ENCODE measurements at places on chromosomes 11 and 22.

GRCh38 chr22:47116426-47117341, 354.2 kb downstream of the TBC1D22A start:
- no peak for DNase-seq

DNA sequence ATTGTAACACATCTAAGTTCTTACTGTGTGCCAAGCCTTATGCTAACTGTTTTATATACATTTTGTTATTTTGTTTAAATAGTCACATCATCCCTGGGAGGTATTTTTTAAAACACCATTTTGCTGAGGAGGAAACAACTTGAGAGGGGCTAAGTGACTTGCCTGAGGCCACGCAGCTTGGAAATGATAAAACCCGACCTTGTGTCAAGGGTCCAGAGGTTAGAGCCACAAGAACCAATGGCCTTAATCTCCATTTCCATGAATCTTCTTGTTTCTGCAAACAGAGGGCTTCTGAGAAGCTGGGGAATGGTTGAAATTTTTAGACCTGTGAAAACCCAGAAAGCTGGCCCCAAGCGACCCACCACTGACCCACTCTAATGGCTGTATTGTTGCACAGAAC, 16.7 kb downstream of the ABTB2 start:
- no peak for DNase-seq

DNA sequence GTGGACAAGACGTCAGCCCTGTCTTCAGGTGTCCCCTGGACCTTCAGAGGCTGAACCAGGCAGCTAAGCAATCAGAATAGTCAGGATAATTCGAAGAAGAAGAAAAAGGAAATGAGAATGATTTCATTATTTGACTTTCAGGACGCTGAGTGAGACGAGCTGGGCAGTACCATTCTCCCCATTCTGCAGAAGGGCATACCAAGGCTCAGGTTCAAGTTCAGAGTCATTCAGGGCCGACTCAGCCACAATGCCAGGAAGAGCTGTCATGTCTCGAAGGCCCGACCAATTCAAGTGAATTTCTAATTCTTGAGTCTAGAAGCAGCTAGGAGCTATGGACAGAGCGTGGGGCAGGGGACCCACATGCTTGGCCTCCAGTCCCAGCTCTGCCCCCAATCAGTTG, 33.8 kb upstream of the CD82 start:
- DNase-seq = no peak

DNA sequence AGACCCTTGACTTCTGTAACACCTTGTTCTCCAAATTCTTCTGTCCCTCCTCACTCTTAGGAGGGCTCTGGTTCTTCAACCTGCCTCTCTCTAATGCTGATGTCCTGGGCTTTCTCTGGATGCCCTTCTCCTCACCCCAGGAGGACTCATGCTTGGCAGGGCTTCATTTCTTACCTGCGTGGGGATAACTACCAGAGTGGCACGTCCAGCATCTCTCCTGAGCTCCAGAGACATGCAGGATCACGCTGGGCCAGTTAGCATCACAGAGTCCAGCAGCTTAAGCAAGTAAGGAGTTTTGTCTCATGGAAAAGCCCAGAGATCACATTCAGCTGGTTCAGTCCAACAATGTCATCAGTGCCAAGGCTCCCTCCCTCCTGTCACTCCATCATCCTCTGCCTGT, 36.4 kb downstream of the RTL6 start:
- DNase-seq = no peak

DNA sequence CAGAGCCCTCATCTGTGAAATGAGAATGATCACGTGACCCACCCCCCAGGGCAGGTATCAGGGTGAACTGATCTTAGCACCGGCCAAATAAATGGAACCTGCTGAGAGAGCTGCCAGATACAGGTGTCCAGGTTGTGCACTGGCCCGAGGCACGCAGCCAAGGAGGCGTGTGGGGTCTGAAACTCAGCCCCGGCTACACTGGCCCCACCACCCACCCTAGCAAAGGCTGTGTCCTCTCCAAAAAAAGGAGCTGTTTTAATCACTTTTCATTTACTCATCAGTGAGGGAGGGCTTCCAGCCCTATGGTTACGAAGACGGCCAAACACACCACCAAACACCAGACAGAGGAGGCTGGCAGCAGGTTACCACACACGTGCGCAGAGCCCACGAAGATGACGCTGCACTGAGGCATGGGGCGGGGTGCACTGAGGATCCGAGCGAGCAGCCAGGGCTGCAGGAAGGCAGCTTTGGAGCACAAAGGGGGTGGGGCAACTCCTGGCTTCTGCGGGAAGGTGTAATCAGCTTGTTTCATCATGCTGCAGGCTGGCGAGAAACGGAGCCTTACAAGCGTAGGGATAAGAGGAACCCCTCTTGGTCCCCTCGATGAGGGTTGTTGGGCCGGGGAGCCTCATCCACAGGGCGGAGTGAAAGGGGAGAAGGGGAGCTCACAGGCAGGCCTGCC, 19.5 kb upstream of the SLC22A12 start:
- no peak for DNase-seq

- DNase-seq = no peak
These were observed 79.9 kb upstream of the OR4C15 start for GRCh38 chr11:55474321-55474720.

- DNase-seq = no peak
These were observed 931 bp downstream of the CADM1 start for GRCh38 chr11:115503083-115503885.

DNA sequence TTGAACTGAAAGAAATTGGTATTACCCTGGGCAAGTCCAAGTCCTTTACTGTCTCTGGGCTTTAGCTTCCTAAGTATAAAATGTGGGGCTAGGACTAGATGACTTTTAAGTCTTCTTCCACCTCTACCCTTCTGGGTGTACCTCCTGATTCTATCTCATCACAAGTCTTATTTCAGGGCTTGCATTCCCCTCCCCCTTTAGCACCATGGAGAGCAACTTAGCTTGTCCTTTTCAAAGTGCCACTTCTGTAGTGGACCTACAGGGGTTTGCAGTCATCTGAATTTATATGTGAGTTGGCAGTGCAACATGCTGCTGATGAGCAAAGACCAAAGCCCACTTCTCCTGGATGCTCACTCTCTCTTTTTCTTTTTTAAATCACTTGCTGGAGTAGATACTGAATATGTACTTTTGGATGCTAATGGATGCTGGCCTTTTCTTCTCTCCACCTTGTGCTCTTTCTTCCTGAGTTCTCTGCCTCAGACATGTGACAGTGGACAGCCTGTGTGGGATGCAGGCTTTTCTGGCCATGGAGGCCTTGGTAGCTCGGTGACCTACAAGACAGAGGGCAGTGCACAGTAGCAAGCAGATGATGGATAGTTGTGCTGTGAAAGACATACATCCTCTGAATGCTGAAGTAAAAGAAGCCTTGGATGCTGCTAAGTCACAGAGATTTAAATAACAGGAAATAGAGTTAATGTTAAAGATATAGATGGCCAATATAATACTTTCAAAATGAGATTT, 185.0 kb downstream of the NELL1 start:
- no peak for DNase-seq

DNA sequence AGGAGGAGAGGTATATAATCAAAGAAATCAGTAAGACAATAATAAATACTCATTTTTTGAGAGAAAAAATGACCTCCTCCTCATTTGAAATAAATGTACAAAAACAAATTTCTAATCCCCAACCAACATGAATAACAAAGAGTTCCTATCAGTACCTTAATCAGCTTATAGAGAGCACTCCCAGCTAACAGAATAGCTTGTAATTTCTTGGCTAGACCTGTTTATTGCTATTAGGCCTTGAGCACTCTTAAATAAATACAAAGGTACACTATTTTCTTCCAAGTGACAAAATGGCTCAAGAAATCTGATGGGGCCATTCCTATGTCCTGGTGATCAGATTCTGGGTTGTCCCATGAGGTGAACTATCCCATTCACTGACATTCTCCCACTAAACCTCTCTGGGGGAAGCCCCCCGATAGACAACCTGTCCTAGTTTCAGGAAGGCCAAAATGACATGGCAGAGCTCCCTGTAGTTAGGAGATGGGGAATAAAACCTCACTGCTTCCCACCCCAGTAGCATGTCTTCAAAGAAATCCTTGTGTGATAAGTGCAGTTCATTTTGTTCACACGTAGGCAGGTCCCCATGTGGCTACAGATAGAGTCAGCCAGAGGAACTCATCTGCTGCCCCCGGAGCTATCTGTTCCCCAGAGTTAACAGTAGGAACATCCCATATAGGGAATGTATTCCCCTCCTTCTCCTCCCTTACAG, 385.7 kb downstream of the SOX6 start:
- no peak for DNase-seq

- DNase-seq = no peak
These were observed 9.4 kb upstream of the NAP1L4 start for GRCh38 chr11:3001496-3001895.

DNA sequence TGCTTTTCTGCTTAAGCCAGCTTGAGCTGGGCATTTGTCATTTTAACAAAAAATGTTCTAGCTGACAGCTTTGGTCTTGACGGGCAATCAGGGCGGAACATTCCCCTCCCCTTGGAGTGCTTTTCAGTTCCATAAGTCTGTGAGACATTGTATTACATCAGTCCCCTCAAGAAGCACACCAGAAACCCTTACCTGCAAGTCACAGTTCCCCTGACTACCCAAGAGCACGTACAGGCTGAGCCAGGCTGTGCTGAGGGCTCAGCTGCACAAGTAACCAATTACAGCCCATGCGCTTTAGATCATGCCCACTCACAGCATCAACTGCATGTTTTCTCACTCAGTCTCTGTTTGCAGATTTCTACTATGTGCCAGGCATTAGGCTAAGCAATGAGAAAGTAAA, 19.1 kb downstream of the HIRA start:
- no peak for DNase-seq

- DNase-seq = no peak
These were observed 24.4 kb upstream of the PSMA1 start for GRCh38 chr11:14544611-14545010.

GRCh38 chr11:118929501-118930093, 3.9 kb upstream of the BCL9L start:
- peak; percentile 50 for DNase-seq

- no peak for DNase-seq
These were observed 12.8 kb upstream of the FGF3 start for GRCh38 chr11:69831985-69832384.

DNA sequence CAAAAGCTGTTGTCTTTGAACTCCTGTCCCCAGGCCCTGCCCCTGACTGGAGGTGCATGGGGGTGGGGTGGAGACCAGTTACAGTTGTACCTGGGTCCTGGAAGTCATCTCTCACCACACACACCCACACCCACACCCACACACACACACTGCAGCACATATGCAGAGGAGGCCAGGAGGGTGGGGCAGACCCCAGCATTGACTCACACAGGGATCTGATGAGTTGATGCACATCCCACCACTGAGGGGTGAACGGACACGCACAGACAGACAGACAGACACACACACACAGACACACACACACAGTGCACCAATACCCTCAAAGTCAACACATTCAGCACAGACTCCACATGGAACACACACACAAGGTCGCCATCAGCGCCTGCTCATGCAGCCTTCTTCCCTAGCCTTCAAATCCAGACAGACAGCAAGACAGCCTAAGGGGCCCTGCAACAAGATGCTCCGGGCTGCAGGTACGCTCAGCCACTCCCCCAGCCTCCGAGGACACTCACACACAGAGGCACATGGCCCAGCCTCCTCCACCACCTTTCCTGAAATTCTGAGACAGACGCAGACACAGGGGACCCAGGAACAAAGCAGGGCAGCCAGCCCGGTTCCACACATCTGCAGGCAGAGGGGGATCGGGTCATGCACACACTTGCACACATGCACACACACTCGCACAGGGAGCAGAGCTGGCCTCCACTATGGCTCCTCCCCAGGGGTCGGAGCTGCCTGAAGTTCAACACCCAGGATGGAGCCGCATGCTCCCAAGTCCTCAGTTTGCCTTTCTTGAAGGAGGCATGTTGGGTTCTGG, 26.5 kb downstream of the SYT7 start:
- DNase-seq = no peak

DNA sequence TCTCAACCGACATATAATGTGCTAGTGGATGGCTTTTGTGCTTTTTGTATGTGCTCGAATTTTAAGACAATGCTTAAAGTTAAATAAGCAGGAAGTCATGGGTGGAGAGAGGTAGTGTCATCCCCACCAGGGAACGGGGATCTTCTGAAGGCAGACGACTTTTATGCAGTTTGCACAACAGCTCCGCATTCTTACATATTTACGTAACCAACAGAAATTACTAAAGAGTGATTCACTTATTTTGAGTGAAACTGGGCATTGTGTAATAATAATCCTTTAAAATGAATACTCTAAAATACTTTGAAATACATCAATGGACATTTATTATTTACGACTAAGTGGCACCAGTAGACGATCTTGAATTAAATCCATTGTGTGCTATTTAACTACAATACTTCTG, 305.1 kb downstream of the CNTN5 start:
- DNase-seq = no peak

- DNase-seq = no peak
These were observed 412.5 kb downstream of the SHANK2 start for GRCh38 chr11:70839851-70840250.
